Activated naive CD8-positive, alpha-beta T cell treated with anti-CD3 and anti-CD28 coated beads for 36 hours (primary cell): ENCODE measurements at places on chromosomes 1 and 21. TPM values are rescaled to one million over a fixed set of nuclear protein-coding genes. Genes with fewer than 3 reads are reported as not detected.
A peak's percentile ranks its signal among the peaks of the same experiment; 100 is the strongest.

- no peak for DNase-seq
Measured at GRCh38 chr1:167202049-167202448, 18.6 kb upstream of the POU2F1 start.

GRCh38 chr1:169546087-169546995, 39.9 kb downstream of the F5 start:
- DNase-seq, result peak; percentile 14

DNA sequence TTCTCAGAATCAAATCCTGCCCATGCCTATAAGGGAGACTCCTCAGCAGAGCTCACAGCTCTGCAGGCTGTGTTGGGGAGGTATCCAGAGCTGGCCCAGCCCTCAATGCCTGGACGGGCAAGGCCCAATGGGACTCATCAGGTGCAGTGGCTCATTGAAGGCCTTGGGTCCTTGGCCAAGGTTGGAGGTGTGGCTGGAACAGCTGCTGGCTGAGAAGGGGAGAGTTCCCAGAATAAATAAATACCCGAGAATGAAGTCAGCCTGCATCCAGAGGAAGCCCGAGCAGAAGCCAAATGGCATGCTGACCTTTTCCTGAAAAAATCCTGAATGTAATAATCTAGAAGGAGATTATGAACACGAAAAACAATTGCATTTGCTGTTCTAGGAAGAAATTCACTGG, 25.2 kb upstream of the IKBKE start:
- no peak for DNase-seq

SPRR4 gene
- total RNA-seq, result not detected

FALEC gene
- not detected for total RNA-seq

SV2A gene
- total RNA-seq, result 12.5 TPM
